Iris pigment epithelial cell (primary cell): ENCODE measurements at places on chromosomes 13 and 19.

- no peak for DNase-seq
These were observed 4.7 kb upstream of the ZNF606 start for GRCh38 chr19:58007285-58007684.

- DNase-seq, result no peak
These were observed 193.9 kb downstream of the RBM26 start for GRCh38 chr13:79212064-79212619.

- no peak for DNase-seq
These were observed 289.2 kb downstream of the FGF9 start for GRCh38 chr13:21960108-21960507.

GRCh38 chr19:3950871-3951861 lies 18.3 kb downstream of the NMRK2 start:
- no peak for DNase-seq

DNA sequence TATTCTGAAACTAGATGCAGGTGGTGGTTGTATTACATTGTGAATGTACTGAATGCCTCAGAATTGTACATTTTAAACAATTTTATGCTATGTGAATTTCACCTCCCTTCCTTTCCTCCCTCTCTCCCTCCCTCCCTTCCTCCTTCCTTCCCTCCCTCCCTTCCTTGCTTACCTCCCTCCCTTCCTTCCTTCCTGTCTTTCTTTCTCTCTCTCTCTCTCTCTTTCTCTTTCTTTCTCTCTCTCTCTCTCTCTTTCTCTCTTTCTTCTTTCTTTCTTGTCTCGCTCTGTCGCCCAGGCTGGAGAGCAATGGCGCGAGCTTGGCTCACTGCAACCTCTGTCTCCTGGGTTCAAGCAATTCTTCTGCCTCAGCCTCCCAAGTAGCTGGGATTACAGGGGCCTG lies 37.2 kb downstream of the IER2 start:
- DNase-seq, result no peak
